Jurkat, Clone E6-1 (cell line): ENCODE measurements at places on chromosomes 6 and 20.

DNA sequence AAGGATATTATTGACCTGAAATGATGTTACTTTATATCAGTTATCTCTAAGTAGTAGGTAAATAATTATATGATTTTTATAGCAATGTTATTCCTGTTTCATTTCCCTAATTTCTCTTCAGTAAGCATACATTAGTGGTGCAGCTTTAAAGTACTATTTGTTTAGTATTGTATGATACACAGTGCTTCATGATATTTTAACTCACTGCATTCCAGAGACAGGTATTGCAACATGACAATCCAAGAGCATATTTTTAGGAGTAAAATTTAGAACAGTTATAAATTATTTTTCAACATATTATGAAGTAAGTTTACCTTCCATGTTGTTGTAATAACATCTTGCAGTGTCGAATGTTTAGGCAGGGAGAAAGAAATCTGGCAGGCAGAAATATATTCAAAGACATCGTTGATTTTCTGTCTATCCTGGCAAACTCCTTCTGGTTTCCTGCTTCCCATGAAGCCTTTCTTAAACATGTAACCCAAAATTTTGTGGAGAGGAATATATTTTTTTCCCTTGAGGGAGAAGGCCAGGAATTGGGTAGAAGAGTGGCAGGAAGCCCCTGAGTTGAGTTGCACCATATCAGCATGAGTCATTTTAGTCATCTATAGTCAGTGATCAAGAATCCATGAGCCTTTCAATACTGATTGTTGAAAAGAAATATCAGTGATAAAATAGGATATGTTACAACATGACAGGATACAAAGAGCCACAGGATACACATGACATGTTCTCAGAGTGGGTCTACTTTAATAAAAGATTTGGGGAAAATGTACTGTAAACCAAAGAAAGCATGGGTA lies 29.0 kb upstream of the PTCHD4 start:
- DNase-seq, result no peak

DNA sequence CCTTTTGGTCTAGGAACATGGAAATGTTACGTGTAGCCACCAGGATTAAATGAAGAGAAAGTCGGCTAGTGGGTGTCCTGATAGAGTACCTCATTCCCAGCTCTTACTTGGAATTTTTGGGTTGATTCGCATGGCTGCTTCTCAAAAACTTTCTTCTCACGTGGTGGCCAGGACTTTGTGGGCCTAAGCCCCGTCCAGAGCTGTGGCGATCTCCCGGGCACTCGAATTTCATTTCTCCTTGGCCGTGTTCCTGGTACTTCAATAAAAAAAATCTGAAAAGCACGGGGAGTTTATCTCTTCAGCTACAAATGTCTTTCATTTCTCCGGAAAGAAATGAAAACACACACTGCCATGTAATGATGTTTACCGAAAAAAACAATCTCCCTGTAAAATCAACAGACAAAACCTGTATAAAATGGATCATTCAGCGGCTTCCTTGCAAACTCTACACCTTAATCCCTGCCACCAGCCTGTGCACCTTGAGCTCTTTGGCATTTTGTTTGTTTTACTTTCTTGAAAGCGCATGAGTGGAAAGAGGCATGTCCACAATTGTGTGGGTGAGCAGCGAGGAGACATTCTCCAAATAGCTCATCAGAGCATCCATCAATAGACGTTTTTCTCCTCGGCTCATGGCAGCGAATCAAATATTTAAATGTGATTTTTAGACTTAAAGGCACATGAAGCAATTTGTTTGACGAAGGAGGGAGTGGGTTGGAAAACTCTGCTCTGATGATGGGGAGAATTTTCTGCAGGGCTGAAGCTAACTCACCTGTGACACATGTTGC lies 173.1 kb downstream of the TFAP2C start:
- DNase-seq, result no peak

DNA sequence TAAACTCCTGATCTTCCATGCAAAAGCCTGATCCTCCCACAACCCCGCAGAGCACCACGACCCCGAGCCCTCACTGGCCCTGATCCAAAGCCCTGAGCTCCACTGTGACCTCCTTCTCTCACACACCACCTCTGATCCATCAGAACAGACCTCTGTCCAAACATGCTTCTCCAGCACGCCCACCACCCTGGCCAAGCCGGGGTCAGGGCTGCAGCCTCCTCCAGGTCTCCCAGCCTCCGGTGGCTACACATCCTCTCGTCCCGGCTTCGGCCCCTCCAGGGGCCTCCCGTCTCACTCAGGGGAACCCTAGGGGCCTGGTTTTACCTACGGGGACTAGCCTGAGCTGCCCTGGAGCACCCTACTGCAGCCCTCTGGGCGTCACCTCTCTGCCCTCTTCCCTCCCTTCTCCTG lies 49.1 kb downstream of the FOXF2 start:
- DNase-seq, result no peak

GRCh38 chr20:23061734-23062561 lies 12.5 kb upstream of the THBD start:
- DNase-seq, result no peak

- DNase-seq, result no peak
These were observed 83.8 kb downstream of the ELOVL4 start for GRCh38 chr6:79863566-79863965.

DNA sequence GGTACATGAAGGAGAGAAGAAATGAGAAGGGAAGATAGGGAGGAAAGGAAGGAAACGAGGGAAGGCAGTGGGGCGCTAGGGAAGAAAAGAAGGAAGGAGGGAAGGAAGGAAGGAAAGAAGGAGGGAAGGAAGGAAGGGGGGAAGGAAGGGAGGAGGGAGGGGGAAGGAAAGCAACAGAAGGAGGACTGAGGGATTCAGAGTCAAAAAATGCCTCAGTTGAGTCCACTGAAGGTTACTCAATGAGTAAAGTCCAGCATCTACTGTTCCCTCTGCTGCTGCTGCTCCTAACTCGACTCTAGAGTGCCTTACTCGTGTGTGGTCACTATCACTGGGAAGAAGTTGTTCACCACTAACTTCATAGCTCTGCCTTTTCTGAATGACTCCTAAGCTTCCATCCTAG lies 33.8 kb downstream of the PHACTR1 start:
- no peak for DNase-seq

- no peak for DNase-seq
These were observed at the start of gene ANKRD60 for GRCh38 chr20:58228484-58229197. Gene ANKRD60 (minus strand): TSS chr20:58228653. CDS start chr20:58228653, 0 bp downstream.

- DNase-seq, result no peak
These were observed 127.2 kb downstream of the MTHFD1L start for GRCh38 chr6:150992703-150993102.

DNA sequence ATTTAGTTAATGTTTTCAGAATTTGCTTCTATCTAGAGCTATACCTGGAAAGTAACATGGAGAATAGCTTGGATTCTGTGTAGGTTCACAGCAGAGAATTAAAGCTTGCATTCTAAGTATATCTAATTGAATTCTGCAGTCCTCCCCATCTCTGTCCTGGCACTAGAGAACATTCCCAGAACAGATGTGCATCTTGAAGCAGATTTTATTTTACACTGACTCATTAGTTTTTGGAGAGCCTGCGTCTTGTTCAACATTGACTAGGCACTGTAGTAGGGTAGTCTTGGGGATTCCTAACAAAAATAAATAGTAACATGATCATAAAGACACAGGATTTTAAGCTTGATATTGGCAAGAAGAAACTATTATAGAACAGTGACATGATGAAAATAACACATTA lies 36.2 kb upstream of the BAG2 start:
- no peak for DNase-seq

- no peak for DNase-seq
These were observed 234.2 kb downstream of the HACE1 start for GRCh38 chr6:104625536-104625935.

DNA sequence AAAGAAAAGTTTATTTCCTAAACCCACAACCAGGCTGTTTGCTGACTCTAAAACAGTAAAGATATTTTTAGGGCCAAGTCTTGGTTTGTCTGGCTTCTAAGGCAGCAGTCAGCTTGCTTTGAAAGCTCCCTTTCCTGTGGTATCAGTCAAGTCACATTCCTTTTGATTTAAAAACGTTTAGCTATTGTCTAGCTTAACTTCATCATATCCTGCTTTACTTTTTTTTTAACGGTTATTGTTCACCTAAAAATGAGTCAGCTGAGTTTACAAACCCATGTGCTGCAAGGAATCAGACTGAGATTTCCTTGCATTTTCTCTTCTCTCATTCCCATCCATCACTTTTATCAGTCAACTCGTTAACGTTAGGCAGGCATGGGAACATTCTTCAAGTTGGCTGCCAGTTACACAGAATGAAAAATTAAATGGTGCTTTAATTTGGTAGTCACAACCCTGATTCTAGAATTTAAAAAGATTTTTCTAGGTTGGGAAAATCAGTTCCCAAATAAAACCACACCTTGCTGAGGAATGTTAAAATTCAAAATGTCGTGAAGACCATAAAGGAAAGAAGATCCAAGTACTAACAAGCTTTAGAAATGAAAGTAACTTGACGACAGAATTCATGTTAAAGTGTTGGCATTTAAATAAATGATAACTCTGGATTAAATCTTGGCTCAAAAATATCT lies 45.9 kb downstream of the ELOVL5 start:
- peak; percentile 93 for DNase-seq

DNA sequence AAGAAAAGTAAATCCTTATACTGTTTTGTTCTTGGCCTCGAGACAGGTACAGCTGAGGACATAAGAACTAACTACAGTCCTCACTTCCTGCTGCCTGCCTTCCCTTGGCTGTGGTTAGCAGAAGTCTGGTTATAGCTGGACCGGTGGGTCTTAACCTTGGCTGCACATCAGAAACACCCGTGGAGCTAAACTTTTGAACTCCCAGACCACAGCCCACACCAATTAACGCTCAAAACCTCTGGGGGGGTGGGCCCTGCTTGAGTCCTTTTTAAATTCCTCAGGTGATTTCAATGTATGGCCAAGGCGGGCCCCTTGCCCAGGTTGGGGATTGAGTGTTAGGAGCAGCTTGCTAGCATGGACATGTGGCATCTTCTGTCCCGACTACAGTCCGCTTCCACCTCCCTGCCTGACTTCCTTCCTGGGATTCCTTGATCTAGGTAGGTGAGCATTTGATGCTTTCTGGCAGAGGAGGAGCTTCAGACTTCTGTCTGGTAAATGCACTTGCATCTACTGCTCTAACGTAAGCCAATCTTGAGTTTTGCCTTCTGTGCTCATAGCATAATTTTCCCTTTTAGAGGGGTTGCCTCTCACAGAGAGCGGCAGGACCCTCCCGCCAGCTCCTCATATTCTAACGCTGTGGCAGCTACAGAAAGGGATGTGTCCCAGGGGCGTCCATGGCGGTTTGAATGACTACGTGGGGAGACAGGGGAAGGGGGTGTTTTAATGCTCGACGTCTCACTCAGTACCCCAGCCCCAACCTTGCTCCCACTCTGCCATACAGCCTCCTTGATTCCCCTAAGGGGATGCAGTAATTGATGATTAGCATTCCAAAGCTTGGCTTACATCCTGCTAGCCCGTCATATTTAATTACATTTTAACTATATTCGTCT lies 390.1 kb downstream of the ZFAND3 start:
- DNase-seq, result peak; percentile 47

DNA sequence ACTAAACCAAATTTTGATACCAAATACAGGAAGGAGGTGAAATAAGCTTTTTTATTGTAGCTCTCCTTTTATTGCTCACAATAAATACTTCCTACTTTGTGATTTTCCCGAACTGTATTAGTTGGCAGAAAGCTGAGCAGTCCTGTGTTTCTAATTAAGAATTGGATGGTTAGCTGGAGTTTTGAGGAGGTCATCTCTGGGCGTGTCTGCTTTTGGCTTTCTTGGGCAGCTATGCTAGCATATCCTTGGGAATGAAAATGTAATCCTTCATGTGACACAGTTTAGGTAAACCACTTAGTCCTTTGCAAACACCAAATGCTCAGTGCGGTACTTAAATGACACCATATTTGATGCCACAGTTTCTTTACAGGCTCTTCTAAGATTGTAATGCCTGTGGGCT lies 67.5 kb downstream of the MTHFD1L start:
- DNase-seq, result no peak

- no peak for DNase-seq
These were observed 120.1 kb downstream of the AIG1 start for GRCh38 chr6:143180826-143181225.

- no peak for DNase-seq
These were observed 44.8 kb upstream of the CTNNBL1 start for GRCh38 chr20:37649017-37649416.

DNA sequence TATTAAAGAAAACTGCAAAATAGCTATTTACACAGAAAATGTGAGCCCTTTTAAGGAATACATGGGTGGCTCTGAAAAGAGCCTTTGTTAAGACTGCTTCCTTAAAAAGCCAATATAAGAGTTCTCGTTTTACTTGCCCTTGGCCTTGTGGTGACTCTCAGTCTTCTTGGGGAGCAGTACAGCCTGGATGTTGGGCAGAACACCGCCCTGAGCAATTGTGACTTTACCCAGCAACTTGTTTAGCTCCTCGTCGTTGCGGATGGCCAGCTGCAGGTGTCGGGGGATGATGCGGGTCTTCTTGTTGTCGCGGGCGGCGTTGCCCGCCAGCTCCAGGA lies 111.5 kb downstream of the HFE start:
- peak; percentile 78 for DNase-seq

- no peak for DNase-seq
These were observed 52.3 kb downstream of the MBOAT1 start for GRCh38 chr6:20159781-20160540.

GRCh38 chr6:134029495-134030455 lies 22.6 kb downstream of the SLC2A12 start:
- DNase-seq, result no peak

GRCh38 chr6:74269600-74269858 lies 573.5 kb downstream of the CD109 start:
- DNase-seq, result no peak

DNA sequence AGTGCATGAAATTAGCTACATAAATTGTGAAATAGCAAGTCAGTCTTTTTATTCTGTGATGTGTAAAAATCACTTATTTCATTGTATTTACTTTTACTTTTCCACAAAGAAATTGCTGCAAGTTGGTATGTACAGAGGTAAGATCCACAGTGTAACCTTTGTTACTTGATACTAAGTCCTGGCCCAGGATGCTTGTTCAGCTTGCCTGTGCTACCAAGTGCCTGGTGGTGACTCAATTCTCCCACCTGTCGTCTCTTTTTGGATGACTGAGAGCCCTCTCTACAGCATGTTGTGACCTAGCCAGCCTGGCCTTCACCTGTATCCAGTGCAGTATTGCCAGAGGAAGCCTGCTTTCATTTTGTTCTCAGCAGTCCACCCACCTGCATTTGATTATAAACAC lies 54.9 kb downstream of the ANKRD6 start:
- no peak for DNase-seq

GRCh38 chr20:7712661-7713060 lies 227.6 kb downstream of the HAO1 start:
- no peak for DNase-seq

- no peak for DNase-seq
These were observed 290.1 kb upstream of the PRDM1 start for GRCh38 chr6:105795913-105796517.

- DNase-seq, result no peak
These were observed 88.2 kb upstream of the DST start for GRCh38 chr6:56730663-56731529.

GRCh38 chr20:45781391-45781931 lies 10.2 kb downstream of the WFDC3 start:
- DNase-seq, result no peak

- DNase-seq, result no peak
These were observed 282.6 kb downstream of the TPBG start for GRCh38 chr6:82646231-82646615.
